ENCODE measurements at places on chromosomes 6 and 20.

- no peak for DNase-seq
These were observed 100.9 kb upstream of the NFATC2 start for GRCh38 chr20:51643390-51643789.

DNA sequence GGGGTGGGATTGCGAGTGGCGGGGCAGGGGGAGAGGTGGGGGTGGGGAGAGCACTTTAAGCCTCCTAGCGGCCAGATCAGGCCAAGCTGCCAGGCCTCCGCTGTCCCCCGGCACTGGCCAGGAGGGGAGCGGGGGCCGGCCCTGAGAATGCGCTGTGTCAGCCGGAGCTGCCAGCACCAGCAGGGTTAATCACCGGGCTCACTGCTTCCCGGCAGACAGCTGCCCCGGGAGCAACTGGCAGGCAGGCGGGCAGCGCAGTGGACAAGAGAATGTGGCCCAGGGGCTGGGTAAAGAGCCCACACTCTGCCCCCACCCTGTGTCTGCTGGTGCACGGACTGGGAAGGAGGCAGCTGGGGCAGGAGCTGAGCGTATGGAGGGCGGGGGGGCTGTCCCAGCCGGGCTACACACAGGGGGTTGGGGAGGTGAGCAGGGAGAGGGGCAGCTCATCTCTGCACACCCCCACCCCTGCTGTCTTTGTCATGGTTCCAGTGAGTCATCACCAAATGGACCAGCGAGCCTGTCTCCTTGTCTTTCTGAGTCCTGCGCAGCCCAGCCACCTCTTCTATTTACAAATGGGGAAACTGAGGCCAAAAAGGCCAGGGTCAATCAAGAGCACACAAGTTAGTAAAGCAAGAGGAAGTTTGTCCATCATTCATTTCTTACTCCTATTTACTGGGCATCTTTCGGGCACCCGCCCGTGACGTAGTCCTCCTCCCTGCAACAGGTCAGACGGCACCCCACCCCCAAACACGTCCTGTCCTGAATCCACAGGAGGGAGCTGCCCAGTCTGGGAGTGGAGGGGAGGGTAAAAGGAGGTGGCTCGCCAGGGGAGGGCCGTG lies 2.1 kb upstream of the LAMA5 start:
- DNase-seq = no peak

- no peak for DNase-seq
These were observed 82.8 kb upstream of the E2F3 start for GRCh38 chr6:20318851-20319387.

GRCh38 chr6:2307799-2308198 lies 62.4 kb upstream of the GMDS start:
- no peak for DNase-seq

- no peak for DNase-seq
These were observed 95.7 kb downstream of the SLC23A2 start for GRCh38 chr20:4905613-4906012.

DNA sequence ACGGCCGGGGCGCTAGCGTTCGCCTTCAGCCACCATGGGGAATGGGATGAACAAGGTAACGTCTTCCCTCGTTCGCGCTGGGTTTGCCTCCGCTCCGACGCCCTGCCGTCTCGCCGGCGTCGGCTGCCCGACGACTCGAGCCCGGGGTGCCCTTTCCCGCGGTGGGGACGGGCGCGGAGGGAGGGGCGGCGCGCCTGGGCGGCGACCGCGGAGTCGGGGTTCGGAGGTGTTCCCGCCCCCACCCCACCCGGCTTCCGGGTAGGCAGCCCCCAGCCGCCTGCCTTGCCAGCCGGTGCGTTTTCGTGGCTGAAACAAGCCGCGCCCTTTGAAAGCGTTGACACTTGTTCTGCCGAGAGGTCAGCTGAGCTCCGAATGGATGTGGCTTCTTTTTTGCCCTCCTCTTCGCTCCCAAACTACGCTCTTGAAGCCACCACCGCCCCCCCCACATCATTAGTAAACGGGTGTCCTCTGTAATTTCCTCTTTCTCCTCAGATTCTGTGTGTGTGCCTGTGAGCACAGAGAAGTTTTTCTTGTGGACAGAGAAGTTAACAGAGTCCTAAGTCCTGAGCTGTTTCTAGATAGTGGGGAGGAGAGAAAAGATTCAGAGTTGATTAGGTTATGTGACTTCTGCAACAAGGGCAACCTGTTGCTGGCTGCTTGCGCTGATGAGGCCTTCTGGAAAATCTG lies 362 bp downstream of the DUSP22 start:
- peak; percentile 69 for DNase-seq

DNA sequence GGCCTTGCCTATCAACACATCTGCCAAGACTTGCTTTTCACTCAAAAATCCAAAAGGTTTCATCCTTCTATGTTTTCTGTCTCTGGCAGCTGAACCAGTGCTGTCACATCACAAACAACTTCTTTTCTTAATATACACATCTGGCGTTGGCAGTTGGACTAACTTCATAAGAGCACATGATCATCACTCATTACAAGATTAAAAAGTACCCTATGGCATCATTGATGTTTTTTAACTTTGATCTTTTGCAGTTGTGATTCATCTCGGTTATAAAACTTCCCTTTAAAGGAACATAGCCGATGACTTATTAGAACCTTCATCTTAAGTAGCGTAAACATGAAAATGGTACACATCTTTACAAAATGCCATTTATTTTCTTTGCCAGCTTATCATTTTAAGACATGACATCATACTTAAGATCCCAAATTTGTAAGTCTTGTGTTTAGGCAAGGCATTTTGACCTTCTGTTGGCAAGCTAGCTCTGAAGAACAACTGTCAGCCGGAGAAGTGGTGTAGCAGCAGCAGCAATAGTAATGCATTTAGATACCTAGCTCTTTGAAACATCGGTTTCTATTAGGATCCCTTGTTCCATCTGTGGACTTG lies 64.2 kb upstream of the SUPT3H start:
- no peak for DNase-seq

DNA sequence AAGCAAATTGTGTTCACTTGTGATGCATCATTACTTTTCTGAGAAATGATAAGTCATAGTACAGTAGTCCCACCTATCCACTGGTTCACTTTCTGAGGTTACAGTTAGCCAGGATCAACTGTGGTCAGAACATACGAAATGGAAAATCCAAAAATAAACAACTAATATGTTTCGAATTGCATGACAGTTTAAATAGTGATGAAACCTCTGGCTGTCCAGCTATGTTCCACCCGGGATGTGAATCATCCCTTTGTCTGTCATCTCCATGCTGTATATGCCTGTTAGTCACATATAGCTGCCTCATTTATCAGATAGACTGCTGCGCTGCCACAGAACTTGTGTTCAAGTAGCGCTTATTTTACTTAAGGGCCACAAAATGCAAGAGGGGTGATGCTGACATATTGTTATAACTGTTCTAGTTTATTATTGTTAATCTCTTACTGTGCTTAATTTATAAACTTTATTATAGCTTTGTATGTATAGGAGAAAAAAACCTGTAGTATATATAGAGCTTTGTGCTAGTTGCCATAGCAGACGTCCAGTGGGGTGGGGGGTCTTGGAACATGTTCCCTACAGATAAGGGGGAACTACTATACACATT lies 29.2 kb downstream of the AFDN start:
- no peak for DNase-seq

GRCh38 chr6:112204350-112204706 lies 50.0 kb downstream of the LAMA4 start:
- DNase-seq = no peak

- DNase-seq = no peak
These were observed 81.4 kb downstream of the LAMA2 start for GRCh38 chr6:128964233-128964755.

GRCh38 chr6:142262231-142262630 lies 39.6 kb upstream of the ADGRG6 start:
- DNase-seq = no peak

DNA sequence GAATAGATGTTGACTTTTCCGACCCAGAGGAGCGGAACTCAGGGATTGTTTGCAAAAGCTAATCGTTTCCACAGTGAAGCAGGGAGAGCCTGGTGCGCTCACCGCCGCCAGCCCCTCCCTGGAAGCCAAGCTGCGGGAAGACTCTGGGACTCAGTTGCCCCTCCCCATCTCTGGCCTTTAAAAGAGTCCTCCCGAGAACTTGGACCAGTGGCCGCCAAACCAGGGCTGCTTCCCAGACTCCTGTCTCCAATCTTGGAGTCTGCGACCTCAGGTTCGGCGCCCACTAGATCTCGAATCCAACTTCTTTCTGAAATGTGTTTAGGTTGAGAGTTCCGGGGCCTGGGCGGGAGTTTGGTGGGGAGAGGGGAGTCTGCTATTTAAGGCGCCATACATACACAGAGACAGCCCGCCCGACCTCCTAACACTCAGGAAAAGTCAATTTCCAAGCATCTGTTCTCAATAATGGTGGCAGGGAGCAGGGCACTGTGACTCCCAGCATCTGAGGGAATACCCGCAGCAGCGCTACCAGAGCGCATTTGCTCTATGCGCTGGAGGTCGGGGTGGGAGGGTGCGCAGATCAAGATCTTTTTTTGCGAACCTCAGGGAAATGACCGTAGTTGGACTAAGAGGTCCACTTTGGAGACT lies 800 bp upstream of the GRIK2 start:
- no peak for DNase-seq

GRCh38 chr20:11807054-11808048 lies 110.3 kb upstream of the BTBD3 start:
- DNase-seq = no peak

DNA sequence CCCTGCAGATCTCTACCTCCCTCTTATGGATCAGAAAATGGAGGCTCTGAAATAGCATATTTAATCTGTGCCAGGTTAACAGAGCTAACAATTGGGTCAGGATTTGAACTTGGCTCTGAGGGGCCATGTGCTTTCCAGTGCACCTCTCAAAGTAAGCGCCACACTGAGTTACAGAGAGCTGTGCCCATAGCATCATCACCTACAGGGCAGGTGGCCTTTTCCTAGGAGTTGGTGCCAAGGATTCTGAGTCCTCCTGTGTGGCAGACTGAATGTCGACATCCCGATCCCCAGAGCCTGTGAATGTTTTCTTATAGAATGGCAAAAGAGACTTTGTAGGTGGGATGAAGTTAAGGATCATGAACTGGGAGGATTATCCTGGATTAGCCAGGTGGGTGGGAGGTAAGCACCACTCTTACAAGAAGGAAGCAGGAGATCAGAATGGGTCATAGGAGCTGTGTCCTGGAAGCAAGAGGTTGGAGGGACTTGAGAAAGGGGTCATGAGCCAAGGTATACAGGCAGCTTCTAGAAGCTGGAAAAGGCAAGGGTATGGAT lies 68.0 kb upstream of the TBC1D7 start:
- DNase-seq = no peak

DNA sequence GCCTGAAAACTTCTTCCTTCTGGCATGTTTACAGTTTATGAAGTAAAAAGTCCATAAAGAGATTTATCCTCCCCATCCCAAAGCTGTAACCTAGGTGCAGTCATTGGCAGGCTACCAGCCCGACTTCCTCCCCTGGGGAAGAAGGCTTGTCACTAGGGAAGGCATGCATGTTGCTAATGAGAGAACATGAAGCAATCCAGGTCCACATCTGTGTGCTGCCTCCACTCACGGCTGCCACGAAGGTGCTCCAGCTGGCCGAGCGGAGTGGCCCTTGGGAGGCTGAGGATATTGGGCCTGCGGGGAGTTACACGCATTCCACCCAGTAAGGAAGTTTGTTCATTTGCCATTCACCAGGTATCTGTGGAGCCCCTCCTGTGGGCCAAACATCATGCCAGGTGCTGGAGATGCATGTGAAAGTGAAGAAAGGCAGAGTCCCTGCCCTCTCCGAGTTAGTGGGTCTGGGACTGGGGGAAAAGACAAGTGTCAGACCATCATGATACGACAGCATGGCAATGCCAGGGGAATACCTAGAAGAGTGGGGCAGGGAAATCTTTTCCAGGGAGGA lies 257.0 kb downstream of the NRN1 start:
- DNase-seq = no peak

GRCh38 chr20:18032977-18033892 lies 24.5 kb downstream of the OVOL2 start:
- no peak for DNase-seq

DNA sequence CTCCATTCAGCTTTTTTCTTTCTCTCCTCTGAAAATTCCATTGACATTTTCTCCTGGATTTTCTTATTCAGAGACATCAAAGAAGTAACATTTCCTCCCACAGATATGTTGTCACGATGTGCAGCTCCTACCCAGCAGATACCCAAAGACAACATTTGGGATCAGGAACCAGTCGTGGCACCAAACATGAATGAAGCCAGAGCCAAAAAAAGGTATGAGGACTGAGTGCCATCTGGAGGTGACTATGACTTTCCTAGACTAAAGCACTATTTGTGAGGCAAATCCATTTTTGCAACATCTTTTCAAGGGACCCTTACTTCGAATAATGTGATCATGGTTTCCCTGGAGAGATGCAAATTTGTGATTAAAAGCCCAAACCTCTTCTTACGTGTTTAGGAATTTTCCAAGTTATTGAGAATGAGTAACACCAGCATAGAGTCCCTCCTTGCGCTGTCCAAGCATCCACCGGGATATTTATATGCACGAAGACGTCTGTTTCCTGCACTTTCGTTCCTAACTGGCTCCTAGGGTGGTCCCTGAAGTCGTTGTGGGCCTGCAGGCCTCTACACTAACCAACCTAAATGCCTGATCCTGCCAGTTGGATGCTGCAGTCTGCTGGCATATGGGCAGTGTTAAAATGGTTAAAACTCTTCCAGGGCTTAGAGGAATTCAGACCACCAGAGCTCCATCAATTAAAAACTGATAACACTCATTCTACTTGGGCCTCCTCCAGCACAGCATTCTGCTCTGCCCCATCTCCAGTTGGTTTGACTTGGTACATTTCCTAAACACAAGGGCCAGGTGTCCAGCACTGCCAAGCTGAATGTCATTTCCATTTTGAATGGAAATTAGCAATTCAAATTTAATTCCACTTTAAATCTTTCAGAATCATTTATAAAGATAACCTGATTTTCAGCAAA lies 256.6 kb downstream of the C6orf118 start:
- DNase-seq = no peak

DNA sequence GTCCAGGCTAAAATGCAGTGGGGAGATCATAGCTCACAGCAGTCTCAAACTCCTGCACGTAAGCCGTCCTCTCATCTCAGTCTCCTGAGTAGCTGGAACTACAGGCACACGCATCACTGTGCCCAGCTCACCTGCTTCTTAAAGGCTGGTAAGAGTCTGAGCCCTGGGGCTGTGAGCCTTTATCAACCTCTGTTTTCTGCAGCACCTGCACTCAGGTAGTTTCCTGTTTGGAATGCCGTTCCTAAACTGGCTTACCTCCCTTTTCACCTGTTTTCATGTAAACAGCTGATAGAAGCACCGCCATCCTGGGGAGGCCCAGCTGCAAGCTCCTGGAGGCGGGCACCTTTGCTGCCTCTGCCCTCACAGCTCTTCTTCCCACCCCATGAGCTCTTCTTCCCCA lies 45.4 kb downstream of the SLC24A3 start:
- DNase-seq = no peak

DNA sequence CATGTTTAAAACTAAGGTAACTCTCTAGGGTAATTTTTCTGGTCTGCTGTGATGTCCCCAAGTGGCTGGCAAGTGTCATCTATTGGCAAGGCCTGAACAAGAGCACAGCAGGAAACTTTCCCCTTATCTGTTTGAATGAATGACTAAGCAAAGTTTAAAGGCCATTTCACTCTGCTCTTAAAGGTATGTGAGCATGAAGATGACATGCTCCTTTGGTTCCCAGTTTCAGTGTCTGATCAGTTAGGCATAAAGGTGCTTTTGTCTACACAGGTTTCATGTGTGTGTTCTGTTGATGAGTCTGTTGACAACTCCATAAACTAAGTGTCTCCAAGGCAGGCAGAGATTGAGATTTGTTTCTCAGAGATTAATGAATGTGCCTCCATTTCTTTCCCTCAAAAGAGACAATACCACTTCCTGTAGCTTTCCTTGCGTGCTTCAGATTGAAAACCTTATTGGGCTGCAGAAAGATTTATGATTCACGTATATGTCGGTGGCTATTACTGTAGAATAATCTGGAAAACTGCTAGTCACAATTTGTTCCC lies 83.9 kb downstream of the MAP3K7 start:
- no peak for DNase-seq

- DNase-seq = no peak
These were observed 6.6 kb downstream of the MOG start for GRCh38 chr6:29663300-29664042.
